ENCODE measurements at places on chromosomes 16 and 17. TPM values are rescaled to one million over a fixed set of nuclear protein-coding genes. Genes with fewer than 3 reads are reported as not detected.

- no peak for DNase-seq
Measured at GRCh38 chr17:27069842-27070508, 223.9 kb upstream of the WSB1 start.

GRCh38 chr16:1525871-1526607 is 7.4 kb upstream of the TMEM204 start:
- no peak for DNase-seq

DNA sequence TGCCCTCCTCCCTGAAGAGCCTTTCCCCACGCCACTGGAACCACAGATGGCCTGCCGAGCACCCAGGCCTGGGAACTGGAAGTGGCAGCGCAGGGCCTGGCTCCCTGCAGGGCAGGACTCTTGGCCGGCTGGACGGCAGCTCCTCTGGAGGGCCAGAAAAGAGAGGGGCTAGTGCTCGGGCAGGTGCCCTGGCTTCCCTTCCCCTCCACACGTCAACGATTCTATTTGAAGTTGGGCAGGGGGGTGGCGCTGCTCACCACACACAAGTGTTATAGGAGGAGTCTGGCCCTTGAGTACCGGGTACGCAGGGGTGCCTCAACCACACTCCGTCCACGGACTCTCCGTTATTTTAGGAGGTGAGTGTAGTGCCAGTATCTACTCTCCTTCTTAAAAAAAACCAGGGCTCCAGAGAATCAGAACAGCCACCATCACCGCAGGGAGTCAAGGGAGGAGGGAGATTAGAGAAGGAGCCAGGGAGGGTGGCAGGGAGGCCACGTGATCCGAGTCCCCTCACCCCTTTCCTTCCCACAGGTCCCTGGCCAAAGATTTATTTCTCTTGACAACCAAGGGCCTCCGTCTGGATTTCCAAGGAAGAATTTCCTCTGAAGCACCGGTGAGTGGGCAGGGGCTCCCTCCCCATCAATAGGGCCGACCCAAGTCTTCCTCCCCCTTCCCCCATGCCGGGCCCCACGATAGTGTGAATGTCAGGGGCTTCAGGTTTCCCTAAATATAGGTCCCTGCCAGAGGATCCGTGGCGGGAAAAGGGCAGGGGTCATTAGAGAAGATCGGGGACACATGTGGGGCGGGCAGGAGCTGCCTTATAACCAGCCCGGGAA is 1.4 kb upstream of the ALDOA start:
- peak; percentile 82 for DNase-seq

GRCh38 chr17:1986783-1987451 is 38.2 kb downstream of the RTN4RL1 start:
- DNase-seq, result peak; percentile 44

DNA sequence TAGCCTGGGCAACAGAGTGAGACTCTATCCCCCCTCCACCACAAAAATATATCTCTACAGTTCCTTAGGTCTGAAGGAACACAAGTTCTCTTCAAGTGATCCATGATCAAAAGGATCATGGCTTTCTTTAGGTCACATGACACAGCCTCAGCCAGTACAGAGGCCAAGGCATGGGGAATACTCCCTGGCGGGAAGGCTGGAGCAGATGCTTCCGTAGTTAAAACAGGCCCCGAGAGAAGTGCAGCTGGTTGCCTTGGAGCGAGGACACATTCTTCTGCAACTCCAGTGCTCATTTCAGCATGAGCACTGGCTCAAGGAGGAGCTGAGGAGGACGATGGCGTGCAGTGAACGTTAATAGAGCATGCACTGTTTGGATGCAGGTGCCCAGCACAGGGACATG is 13.5 kb downstream of the CDIP1 start:
- no peak for DNase-seq

- DNase-seq, result peak; percentile 63
Measured at GRCh38 chr17:2241823-2242222, 61.8 kb downstream of the SMG6 start.

- DNase-seq, result no peak
Measured at GRCh38 chr16:1258225-1258600, 2.3 kb downstream of the TPSD1 start.

- no peak for DNase-seq
Measured at GRCh38 chr17:39820541-39820940, 43.6 kb downstream of the IKZF3 start.

DNA sequence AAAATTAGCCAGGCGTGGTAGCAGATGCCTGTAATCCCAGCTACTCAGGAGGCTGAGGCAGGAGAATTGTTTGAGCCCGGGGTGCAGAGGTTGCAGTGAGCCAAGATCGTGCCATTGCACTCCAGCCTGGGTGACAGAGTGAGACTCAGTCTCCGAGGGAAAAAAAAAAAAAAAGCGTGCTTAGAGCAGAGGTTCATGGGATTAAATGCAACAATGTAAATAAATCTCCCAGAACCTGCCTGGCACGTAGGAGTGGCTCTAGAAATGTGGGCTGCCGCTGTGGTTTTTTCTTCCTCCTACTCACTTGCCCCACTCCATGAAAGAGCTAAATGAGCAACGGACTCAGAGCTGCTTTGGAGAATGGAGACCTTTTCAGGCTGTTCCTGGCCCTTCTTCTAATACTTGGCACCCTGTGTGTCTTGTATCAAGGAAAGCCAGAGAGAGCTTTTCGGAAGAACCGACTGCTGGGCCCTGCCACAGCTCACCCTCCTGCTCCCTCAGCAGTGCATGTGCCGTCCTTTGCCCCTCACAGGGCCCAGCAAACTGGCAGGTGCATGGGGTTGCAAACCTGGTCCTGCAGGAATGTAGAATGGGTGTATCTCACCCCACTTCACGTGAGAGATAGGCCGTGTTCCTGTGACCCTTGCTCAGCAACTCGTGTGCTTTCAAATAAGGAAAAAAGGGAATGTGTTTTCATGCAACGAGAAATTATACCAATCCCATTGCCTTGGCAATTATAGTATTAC is 52.0 kb downstream of the LDHD start:
- no peak for DNase-seq

Gene DLX4
- total RNA-seq, result not detected

Gene ZNF19
- total RNA-seq, result 4.0 TPM

Gene KRTAP1-4
- not detected for total RNA-seq

Gene CCDC78
- 0.36 TPM for total RNA-seq

Gene CLDN9
- total RNA-seq, result 0.46 TPM

Gene KRTAP4-1
- total RNA-seq, result not detected

Gene TBC1D26
- not detected for total RNA-seq

Gene VTN
- total RNA-seq, result 10.5 TPM

Gene TLCD2
- 1.9 TPM for total RNA-seq

Gene CASKIN1
- total RNA-seq, result 26.5 TPM
